ENCODE measurements at places on chromosomes 5 and 9.

- no peak for DNase-seq
Observed at GRCh38 chr9:18474783-18475182, 830 bp downstream of the ADAMTSL1 start.

DNA sequence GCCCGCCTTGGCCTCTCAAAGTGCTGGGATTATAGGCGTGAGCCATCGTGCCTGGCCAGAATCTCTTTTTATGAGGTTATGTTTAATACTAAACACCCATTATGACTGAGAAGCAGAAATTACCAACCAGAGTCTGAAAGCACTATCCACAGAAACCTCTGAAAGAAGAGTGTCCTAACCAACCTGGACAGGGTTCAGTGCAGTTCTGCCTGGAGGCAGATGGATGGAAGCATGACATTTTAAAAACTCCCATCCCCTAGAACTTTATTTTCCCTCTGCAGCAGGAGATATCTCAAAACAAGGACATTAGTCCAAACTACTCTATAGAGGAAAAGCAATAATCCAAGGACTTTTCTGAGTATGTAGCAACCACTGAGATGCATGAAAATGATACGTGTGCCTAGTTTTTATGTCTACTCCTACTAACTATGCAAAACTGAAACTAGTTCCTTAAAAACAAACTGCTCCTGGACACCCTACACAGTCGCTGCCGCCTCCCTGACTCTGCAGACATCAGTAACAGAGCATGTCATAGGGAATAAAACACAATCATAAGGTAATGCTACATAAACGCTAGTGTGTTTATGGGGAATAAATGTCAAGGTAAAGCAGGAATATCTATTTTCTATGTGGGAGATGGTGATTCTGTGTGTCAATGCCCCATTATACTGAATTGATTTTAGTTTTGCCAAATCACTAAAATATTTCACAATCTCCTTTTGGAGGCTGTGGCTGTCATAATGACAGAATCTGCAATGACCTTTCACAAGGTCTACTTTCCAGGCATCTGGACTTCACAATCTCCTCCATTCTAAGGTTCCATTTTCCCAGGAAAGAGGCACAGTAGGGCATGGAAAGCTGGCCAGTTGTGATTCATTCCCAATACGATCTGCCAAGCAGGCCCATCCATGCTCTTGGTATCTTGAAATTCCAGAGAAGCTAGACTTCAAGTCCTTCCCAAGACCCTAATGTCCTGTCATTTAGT, 122.8 kb downstream of the SIL1 start:
- no peak for DNase-seq

- DNase-seq, result no peak
Observed at GRCh38 chr9:132061526-132061925, 18.1 kb downstream of the MED27 start.

- no peak for DNase-seq
Observed at GRCh38 chr5:81230416-81230815, 2.7 kb upstream of the CKMT2 start.

GRCh38 chr9:101516655-101517054, 17.0 kb upstream of the RNF20 start:
- no peak for DNase-seq

DNA sequence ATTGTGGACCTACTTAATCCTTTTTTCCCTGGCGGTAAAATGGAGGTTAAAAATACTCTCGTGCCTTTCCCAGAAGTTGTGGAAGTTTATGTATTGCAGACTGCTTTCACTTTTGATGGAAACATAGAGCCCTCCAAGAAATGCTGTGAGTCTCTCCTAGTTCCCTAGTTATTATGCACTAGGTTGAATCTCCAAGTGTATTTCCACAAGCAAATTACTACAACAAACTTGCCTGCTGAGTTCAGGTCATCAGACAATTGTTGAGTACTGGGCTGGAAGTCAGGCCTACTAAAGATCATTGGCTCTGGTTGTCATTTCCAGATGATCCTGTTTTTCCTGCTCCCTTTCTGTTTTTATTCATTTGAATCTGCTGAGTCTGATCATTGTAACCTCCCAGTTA, 104.1 kb downstream of the CD180 start:
- no peak for DNase-seq

DNA sequence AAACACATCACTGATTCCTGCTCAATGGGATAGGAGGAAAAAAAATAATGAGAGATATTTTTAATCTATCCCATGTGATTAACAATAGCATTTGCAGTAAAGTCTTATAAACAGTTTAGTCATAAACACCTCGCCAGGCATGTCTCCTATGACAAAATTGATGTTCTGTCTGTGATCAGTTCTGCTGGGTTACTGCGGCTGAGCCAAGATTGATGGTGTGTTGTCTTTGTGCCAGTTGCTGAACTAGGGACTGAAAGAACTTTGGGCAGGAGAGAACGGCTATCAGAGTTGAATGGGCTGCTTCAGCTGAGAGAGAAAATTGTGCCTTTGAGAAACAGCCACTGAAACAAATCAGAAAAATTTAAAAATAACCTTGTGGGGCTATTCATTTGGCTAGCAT, 37.3 kb upstream of the MAMDC2 start:
- DNase-seq, result no peak

GRCh38 chr5:142639455-142639854, 46.4 kb downstream of the FGF1 start:
- DNase-seq, result no peak

GRCh38 chr5:134130239-134130945, 15.9 kb downstream of the TCF7 start:
- DNase-seq, result no peak

GRCh38 chr9:135035781-135036760, 51.4 kb upstream of the OLFM1 start:
- no peak for DNase-seq

DNA sequence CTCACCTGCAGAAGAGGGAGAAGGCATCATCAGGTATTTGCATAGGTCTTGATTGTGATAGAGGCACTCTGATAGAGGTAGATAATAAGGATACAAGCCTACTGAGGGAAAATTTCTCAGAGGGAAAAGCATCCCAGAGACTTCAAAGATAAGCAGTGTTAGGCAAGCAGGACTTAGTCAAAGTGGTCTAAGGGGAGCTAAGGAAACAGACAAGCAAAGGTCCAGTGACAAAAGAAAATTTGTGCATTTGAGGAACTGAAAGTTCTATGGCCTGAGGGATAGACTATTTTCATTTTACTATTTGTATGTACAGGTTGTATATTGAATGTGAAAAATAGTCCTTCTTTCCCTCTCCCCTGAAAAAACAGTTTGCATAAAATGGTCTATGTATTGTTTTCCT, 27.4 kb downstream of the OXCT1 start:
- no peak for DNase-seq

GRCh38 chr5:136023958-136024541, 4.7 kb upstream of the TGFBI start:
- no peak for DNase-seq

DNA sequence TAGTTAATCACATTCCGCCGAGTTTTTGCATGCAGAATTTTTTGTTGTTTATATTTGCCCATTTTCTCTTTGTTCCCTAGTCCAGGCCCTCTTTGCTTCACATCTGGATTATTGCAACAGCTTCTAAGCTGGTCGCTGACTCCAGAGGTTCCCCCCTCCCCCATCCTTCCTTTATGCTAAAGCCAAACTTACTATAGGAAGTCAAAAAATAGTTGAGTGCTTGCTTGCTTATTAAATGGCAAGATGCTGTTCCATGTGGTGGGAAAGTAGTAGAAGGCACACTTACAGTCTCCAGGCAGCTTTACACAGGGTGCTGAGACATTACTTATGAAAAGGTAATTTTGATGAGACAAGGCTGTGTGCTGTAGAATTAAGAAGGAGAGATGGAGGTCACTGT, 1.3 kb downstream of the ZBTB34 start:
- DNase-seq, result no peak

GRCh38 chr5:1483064-1483463, 37.8 kb upstream of the SLC6A3 start:
- no peak for DNase-seq

DNA sequence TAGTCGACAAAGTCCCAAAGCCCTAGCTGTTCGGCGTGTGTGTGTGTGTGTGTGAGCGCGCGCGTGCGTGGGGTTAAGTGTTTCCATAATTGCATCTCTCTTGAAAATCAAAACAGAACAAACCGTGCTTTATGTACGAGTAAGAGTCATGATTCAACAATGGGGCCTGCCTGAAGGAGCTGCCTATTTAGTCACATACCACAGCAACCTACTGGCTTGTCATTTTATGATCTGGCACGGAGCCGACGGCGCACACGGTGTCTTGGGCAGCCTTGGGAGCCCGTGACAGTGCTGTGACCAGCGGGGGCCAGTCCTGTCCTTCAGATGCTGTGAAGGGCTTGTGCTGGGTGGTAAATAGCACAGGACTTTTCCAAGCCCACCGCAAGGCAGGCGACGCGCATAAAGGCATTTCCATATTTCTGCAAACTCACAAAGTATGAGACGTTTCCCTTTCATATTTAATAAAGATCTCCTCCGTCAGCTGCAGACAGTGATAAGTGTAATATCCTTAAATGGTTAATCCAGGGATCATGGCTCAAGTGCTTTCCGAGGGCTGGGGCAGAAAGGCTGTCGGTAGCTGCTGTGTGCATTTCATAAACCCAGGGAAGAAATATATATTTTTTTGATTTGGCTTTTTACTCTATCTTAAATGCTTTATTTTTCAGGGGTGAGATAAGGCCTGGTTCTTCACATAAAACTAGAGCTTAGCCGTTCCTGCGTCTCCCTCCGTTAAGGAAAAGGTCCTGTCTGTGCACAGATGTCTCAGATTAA, 270.2 kb upstream of the IRX1 start:
- no peak for DNase-seq

DNA sequence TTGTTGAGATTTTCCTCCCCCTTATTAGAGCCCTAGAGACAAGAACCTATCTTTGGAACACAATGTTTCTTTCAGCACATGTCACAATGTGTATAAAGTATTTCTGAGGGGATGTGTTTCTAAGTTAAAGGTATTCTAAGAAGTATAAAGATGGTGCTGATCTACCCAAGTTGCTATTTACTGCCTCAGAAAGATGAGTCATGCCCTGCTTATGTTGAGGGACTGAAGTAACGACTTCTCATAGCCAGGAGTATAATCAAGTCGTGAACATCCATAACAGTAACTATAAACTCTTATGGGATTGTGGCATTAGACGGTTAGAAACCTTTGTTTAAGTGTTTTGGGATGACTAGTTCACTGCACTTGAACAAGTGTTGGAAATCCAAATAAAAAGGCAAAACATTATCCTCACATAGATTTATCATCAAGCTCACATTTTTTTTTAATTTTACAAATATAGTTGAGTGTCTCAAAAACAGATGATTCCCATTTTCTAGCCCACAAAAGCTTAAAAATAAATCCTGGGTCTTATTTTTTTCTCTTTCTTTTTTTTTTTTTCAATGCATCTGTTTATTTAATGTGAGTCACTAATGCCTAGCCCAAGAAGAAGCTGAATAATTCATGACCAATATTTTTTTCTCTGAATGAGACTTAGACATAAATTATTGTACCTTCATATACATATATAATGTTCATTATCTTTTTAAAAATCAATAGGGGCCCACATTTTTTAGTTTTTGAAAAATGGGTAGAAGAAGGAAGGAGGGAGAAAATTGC, 12.2 kb upstream of the TMEM252 start:
- DNase-seq, result peak; percentile 13

DNA sequence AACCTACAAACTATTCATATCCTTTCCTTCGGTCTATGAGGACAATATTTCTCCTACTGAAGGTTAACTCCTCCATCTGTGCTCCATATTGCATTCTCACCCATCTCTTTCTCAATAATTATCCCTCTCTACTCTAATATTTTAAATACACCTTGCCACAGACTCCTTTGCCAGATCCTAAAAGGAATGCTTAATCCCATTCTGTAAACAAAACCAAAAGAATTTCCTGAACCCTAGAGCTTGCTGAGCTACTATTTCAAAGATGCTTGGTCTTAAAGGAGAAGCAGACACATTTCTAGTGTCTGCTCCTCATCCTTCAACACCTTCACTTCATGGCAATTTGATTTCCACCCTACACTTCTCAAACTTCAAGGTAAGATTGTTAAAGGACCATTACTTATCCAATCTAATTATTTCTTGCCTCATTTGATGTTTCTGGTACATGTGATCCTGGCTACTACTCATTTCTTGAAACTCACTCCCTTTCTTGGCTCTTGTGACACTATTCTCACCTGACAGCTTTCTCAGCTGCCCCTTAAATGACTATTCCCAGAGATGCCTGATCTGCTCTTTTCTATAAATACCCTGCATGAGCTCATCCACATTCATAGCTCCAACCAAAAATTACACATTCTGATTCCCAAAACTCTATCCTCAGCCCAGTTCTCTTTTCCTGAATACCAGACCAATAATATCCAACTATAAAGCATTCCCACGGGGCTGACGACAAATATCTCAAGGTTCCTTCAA, 20.2 kb downstream of the HOMER1 start:
- no peak for DNase-seq

GRCh38 chr5:75265731-75266130, 29.1 kb upstream of the ANKRD31 start:
- peak; percentile 20 for DNase-seq

GRCh38 chr9:71179183-71179582, 57.8 kb upstream of the TRPM3 start:
- no peak for DNase-seq

DNA sequence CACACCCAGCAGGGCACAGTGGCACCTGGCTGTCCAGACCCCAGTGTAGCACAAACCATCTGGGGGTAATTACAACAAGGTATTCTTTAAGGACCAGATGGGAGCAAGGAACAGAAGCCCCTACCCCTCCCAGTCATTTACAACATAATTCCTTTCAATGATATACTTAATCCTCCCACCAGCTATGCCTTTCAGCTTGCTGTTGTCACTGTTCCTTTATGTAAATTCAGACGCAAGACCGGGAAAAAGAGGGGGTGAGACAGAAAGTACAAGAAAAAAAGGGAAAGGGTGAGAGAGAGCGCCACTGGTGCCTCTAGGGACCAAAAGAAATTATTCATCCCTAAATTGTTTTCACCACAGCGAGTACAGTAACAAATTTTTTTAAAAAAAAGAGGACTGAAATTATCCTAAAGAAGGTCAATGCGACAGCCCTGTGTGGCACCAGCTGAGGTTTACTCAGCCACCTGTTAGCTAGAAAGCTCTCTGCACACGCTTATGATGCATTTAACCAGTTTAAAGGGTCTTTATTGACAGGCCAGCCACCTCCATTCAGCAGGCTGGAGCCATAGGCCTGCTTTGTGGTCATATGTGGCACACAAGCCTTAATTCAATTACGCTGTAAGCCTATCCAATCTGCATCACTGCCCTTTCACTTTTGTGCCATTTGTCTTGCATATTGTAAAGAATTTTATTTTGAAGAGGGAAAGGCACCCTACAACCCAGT, 210.2 kb upstream of the ISL1 start:
- no peak for DNase-seq

DNA sequence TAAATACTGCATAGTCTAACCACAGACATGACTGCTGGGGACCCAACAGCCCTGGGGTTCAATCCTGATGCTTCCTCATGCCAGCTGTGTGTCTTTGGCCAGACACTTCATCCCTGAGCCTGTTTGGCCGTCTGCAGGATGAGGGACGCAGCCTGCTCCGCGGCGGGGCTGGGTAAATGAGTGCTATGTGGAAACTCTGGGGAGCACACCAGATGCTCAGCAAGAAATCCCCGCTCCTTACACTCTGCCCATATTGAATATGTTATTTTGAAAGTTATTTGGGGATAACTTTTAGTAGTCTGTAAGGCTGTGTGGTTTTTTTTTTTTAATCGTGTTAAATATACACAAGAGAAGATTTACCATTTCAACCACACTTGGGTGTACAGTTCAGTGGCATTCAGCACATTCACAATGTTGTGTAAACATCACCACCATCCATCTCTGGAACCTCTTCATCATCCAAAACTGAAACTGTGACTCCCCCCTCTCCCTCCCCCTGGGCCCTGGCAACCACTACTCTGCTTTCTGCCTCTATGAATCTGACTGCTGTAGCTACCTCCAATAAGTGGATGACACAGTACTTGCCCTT, 42.7 kb downstream of the SH3PXD2B start:
- DNase-seq, result no peak
